ENCODE measurements at places on chromosomes 16 and 17.

- no peak for DNase-seq
Observed at GRCh38 chr17:77716289-77716926, 242.1 kb upstream of the TNRC6C start.

GRCh38 chr17:67615011-67615561, 102.7 kb upstream of the NOL11 start:
- DNase-seq = no peak

- DNase-seq = no peak
Observed at GRCh38 chr16:73355981-73356380, 308.1 kb upstream of the ZFHX3 start.

- no peak for DNase-seq
Observed at GRCh38 chr17:72887917-72888316, 204.6 kb downstream of the SLC39A11 start.

GRCh38 chr17:41555105-41555887, 16.6 kb downstream of the KRT9 start:
- DNase-seq = peak; percentile 77
